Osteocyte (in vitro differentiated cells): ENCODE measurements at places on chromosomes 6 and 20. TPM values are rescaled to one million over a fixed set of nuclear protein-coding genes. Genes with fewer than 3 reads are reported as not detected.

- no peak for DNase-seq
Measured at GRCh38 chr6:135113860-135114259, 59.2 kb upstream of the HBS1L start.

GRCh38 chr6:113997116-113997515 lies 26.2 kb upstream of the HDAC2 start:
- no peak for DNase-seq

DNA sequence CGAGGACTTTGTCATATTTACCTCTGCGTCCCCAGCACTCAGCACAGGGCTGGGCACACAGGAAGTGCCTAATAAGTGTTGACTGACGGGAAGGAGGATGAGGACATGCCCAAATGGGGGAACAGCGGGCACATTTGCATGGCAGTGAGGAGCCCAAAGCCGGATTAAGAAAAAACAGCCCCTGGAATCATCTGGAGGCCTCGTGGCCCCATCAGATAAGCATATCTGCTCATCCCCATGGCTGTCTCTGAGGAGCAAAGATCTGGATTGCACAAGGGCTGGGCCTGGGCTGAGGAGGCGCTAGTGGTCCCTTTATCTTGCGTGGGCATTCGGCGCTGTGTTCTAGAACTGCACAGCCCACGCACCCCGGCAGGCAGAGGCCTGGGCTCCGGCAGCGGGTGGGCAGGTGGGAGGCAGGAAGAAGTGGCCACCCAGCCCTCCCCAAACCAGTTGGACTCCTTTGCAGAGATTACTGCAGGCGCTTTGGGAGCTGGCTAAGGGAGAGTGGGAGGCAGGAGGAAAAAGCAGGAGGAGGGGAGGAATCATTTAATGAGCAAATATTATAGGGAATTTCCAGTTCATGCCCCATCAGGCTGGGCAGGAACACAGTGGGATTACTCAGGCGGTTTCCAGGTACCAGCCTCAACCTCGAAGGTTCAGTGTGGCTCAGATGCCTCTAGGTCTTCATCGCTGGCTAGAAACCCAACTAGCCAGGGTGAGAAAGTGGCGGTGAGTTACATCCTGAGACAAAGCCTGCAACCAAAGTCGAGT lies 108.1 kb downstream of the CEBPB start:
- DNase-seq: no peak

DNA sequence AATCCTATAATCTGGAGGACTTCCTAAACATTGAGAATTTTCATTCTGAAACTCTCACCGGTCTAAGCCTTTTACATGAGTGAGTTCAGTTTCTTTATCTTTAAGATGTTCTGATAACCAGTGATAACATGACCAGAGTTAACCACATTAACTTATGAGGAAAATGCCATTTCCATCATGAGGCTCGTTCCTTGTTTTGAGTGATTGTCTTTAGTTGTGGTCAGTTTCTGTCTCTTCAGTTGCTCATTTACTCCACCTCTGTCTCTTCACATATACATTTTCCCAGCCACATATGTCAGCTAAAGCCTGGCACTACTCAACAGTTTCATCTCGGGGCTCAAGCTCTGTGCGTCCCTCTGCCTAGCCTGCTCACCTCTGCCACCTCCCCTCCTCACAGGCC lies 70.4 kb downstream of the JAG1 start:
- DNase-seq: no peak

DNA sequence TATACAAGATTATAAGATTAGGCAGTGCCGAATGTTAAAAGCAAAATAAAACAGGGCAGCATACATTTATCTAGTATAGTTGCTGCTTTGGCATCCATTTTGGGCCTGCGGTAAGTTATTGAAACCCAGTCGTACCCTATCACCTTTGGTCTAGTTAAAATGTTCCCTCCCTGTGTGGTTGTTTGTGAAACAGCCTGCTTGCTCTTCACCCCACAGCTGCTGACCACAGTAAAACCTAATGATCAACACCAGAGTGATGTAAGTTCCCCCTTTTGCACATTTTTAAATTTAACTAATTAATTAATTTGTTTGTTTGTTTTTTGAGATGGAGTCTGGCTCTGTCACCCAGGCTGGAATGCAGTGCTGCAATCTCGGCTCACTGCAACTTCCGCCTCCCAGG lies 50.3 kb upstream of the TXNDC5 start:
- DNase-seq: no peak

DNA sequence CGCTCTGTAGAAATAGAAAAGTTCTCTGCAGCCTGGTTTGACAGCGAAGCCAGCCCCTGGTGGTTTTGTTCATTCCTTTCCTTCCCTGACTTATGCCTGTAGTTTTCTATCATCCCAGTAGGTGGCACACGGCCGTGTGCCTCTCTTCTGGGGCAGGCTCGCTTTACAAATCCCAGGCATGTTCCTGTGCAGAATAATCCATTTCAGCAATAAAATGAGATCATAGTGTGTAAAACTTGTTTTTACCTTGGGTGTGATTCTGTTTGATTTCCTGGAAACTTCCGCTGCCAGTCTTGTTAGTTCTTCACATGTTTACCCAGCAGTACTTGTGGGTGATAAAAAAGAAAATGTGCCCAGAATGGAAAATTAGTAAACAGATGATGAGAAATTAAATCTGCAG lies 7.4 kb upstream of the INSM1 start:
- DNase-seq: no peak

DNA sequence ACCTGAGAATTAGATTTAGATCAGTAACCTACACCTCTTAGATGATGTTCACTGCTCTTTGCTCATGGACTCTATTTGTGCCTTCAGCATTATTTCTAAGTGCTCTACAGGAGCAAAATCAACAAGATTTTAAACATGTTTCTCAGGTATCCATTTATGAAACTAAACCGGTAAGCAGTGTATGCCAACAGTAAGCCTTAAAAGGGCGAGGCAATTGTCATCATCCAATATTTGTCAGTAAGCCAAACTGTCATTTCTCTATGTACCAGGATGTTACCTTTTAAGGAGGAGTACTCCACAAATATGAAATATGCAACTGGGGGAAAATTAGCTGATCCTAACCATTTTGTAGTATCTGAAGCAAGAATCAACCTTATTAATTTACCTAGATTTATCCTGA lies 69.6 kb upstream of the ZNF184 start:
- DNase-seq: no peak

- no peak for DNase-seq
Measured at GRCh38 chr6:25312703-25313102, 33.5 kb downstream of the CARMIL1 start.

GRCh38 chr6:55943329-55943728 lies 67.9 kb upstream of the BMP5 start:
- DNase-seq: no peak

DNA sequence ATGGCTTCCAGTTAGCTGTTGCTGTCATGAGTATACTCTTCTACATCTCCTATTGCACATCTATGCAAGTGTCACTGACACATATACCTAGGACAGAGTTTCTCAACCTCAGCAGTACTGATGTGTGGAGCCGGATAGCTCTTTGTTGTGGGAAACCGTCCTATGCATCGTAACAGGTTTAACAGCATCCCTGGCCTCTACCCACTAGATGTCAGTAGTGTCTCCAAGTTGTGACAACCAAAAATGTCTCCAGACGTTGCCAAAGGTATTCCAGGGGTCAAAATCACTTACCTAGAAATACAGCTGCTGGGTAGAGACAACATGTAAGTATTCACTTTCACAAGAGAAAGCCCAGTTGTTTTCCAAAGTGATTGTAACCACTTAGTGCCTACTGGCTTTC lies 637.6 kb downstream of the RNF144B start:
- DNase-seq: no peak

DNA sequence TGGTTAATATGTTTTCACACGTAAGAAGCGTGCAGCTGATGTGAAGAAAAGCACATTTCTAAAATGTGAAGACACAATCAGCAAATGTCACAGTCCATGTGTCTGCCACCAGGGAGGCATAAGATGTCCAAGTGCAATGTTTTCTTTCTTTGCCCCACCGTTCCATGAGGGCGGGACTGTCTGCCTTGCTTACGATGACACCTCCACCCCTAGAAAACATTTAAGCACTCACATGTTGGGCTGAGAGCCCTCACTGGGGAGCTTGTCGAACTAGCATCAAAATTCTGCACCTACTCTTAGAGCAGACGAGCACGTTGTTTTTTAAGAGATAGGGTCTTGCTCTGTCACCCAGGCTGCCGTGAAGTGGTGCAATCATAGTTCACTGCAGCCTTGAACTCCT lies 57.6 kb downstream of the PSMG4 start:
- DNase-seq: no peak

HSPA12B gene
- total RNA-seq: not detected in 2 replicates

GTPBP2 gene
- total RNA-seq: 84.9 and 86.4 TPM in 2 replicates

CRISP2 gene
- total RNA-seq: not detected in 2 replicates

CRIP3 gene
- 1.4 and 1.8 TPM in 2 replicates for total RNA-seq

RBBP8NL gene
- not detected in 2 replicates for total RNA-seq

ARFGEF3 gene
- total RNA-seq: 0.05 and 0.08 TPM in 2 replicates

ELOVL2 gene
- 55.1 and 57.0 TPM in 2 replicates for total RNA-seq
